ENCODE measurements at places on chromosomes 11 and 22.

DNA sequence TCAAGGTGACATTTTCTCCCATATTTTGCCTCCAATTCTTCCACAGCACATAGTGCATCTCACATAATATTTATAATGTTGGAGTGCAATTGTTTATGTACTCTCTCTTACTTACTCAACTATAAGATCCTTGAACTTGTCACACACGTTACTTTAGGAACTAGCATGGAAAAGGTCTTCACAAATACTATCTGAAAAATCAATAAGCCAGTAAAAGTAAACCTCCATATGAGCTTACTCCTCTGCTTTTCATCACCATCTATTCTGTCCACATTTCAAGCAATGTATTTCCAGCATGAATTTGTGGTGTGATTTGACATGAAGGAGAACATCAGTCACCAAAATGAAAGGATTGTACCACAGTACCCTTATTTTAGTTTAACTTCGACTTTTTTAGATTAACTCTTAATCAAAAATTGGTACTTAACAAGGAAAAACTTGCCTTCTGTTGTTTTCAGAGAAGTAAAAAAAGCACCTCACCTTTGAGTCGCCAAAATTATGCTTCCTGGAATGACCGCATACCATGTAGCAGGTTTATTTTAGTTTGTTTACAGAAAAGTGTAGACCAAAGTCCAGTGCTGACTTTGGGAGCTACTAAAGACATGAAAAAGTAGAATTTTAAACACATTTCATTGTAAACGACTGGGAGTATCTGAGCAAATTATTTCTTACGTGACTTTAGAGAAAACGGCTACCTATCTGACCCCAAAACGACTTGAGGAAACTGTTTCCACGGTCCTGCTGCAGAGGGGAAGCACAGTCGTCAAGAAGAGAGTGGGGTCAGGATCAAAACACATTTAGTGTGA, at the start of gene SLC22A9:
Gene SLC22A9 (plus strand): TSS at position 621 of the 806 bp plus-strand sequence. CDS start 272 bp downstream, outside the sequence.
- no peak for DNase-seq

DNA sequence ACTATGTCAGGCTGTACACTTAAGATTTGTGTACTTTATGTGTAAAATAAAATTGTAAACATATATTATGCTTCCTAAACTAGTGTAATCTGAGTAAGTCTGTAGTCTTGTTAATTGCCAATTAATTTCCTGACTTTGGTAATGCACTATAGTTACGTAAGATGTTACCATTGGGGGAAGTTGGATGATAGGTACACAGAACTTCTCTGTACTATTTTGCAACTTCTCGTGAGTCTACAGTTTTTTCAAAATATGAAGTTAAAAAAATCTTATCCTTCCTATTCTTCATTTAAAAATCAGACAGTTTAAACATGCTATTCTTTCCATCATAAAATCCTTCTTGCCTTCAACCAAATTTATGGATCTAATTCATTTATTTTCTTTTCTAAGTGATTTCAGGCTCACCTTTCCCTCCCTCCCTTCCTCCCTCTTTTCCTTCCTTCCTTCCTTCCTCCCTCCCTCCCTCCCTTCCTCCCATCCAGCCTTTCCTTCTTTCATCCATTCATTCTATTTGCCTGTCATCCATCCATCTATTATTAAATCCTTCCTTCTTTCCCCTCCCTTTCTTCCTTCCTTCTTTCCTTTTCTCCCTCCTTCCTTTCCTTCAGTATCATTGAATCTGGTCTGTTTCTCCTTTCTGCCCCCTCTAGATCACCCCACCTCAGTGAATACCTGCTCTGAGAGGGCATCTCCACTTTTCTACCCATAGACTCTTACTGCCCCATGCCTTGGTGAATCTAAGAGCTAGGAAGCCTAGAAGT, 22.1 kb upstream of the ASCC2 start:
- no peak for DNase-seq

DNA sequence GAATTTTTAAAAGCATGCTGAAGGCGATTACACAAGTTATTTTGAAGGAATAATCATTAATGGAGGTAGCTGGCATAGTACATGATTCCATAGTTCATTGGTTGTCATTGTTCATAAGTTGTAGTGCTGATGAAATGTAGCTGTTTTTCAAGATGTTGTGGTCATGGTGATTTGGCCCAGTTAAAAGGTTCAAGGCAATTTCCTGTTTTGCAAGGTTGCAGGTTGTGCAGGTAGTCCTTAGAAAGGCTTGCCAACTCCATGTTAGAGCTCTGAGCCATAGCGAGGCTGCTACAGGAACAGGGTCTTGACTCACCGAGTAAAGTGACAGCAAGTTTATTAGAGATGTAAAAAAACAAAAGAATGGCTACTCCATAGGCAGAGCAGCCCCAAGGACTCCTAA, 95.8 kb upstream of the CHORDC1 start:
- no peak for DNase-seq

- no peak for DNase-seq
Observed at GRCh38 chr11:96014217-96014616, 90.3 kb upstream of the MTMR2 start.

- DNase-seq, result no peak
Observed at GRCh38 chr11:57475671-57476046, 15.3 kb downstream of the RTN4RL2 start.

DNA sequence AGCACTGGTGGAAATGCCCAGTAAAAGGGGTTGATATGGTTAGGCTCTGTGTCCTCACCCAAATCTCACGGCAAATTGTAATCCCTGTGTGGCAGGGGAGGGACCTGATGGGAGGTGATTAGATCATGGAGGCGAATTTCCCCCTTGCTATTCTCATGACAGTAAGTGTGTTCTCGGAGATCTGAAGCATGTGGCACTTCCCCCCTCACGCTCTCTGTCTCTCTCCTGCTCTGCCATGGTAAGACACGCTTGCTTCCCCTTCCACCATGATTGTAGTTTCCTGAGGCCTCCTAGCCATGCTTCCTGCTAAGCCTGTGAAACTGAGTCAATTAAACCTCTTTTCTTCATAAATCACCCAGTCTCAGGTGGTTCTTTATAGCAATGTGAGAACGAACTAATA, 37.4 kb downstream of the PACSIN2 start:
- no peak for DNase-seq

- DNase-seq, result no peak
Observed at GRCh38 chr11:113178381-113179070, 135.9 kb upstream of the TTC12 start.

- DNase-seq, result no peak
Observed at GRCh38 chr11:132907651-132908413, 624.5 kb downstream of the OPCML start.

DNA sequence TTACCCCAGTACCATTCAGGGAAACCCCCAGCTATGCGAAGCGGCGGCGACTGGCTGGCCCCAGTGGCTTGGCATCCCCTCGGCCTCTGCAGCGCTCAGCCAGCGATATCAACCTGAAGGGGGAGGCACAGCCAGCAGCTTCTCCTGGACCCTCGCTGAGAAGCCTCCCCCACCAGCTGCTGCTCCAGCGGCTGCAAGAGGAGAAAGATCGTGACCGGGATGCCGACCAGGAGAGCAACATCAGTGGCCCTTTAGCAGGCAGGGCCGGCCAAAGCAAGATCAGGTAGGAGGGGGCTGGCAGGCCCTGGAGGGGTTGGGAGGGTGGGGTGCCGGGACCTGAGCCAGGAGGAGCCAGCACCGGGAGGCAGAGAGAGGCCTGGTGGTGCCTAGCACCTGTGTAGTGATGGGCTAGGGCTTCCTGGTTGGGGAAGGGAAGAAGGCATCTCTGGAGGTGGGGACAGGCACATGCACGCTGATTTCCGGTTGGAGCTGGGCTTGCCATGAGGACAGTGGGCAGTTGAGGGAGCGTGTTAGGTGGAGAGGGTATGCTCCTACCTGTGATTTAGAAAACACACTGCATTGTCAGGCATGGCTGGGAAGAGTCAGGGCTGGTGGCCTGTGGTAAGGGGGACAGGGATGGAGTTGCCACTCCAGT, 22.3 kb downstream of the SHANK3 start:
- DNase-seq, result no peak

DNA sequence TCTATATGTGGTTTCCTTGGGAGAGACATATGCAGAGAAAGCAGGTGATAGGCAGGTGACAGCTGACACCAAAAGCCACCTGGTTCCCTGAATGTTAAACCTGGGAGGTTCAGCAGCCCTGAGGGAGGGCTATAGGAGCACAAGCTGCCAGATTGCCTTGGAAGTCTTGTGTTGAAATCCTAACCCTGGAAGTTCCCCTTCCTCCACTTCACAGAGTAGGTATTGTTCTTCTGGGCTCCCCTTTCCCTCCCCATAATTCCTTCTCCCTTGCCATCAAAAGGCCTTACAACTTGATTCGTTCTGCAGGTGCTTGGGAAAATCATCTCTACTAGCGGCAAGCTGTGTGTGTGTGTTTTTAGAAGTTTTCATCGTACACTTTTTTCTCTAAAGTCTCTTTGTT, 5.4 kb downstream of the LDLRAD3 start:
- no peak for DNase-seq

- no peak for DNase-seq
Observed at GRCh38 chr11:12865863-12866595, 143.1 kb upstream of the RASSF10 start.

DNA sequence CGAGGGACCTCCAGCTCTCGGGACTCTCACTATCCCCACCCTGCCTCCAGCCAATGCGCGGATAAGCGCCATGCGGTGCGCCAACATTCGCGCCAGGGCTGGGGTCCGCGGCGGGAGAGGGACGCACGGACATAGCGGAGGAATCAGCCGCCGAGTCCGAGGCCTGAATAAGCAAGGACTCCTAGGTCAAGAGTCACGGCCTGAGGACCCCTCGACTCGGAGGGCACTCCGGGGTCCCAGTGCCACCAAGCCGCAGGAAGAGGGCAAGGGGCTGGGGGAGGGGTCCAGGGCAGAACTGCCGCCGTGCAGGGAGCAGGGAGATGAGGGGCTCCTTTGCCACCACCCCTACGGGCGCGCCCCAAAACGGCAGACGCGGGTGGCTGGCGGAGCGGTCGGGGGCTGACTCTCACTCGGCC, 552 bp downstream of the DSCAML1 start:
- no peak for DNase-seq

- no peak for DNase-seq
Observed at GRCh38 chr11:109454857-109455256, 32.9 kb downstream of the C11orf87 start.

- no peak for DNase-seq
Observed at GRCh38 chr11:3008746-3009336, 16.7 kb upstream of the NAP1L4 start.

DNA sequence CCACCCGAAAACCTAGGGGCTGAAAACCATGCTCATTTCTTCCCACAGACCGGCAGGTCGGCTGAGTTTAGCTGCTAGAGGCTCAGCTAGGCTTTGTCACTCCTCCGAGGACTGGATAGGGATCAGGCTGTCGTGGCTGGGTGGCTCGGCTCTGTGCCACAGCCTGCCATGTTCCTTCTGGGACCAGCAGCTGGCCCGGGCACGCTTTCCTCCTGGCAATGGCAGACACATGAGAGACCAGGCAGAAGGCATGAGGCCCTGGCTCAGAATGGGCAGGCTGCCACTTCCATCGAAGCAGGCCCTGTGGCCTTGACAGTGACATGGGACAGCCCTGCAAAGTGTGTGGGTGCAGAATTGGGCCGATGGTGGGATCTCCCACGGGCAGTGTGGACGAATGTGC, 20.9 kb downstream of the PARVG start:
- no peak for DNase-seq

GRCh38 chr11:43832536-43832935, 48.1 kb upstream of the ALKBH3 start:
- no peak for DNase-seq

DNA sequence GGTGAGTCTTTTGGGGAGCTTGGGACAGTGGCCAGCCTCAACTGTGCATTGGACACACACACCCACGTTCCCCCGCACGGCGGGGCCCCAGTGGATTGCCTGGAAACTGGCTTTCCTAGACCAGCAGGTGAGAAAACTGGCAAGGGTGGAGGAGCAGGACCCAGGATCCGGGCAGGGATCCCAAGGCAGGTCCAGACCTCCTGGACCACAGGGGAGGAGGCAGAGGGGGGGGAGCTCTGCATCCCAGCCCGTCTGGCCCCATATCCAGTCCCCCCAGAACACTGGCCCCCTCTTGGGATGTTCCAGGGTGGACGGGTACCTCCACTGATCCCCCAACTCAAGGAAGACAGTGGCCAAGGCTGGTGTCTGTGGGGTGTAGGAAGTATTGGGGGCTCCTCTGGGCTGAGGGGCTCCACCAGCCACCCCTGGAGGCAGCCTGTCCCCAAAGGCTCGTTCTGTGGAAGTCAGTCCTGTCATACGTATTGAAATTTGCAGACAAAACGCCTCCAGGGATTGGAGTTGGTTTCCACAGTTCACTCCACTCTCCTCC, 89.3 kb upstream of the LINC01488 start:
- no peak for DNase-seq

DNA sequence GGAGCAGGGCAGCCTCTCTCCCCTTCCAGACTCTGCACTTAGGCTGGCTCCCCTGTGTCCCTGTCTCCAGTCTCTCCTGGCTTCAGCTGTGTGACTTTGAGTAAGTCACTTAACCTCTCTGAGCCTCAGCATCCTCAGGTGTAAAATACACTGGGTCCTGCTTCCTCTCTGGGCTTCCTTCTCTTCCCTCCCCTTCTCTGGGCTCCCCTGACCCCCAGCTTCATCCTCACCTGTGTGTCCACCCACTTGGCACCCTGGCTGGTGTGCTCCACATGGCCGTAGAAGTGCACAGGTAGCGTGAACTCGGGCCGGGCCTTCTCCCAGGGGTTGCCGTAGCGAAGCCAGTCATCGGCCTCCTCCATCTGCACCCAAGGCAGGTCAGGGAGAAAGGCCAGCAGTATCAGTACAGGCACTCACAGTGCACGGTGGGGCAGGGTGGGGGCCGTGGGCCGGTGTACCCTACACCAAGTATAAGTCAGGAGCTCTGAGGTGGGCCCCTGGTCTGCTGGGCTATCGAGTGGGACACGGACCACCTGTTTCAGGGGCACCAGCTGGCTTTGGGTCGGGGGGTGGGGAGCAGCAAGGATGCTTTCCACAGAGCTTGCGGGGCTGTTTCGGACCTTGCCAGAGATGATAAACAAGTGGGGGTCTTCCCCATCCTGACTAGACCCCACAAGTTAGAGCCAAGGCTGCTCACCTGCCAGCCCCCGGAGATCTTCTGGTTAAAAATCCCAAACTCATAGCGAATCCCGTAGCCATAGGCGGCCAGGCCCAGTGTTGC, 2.0 kb downstream of the PYGM start:
- DNase-seq, result no peak

- DNase-seq, result no peak
Observed at GRCh38 chr11:92216789-92217188, 7.8 kb upstream of the FAT3 start.

DNA sequence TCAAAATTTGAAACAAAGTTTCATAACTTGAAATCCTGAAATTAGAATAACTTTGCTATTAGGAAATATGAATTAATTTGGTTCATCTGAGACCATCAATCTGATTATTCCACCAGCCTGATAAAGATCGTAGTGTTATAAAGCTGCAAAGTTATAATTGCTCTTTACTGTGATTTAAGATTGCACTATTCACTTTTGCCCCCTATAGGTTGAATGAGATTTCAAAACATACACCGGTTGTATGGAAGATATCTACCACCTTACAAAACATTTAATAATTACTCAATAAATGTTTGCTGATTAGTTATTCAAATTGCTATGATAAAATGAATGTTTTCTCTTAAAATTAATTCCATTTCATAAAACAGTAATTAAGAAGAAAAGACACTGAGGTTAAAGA, 26.1 kb downstream of the APIP start:
- DNase-seq, result no peak

- DNase-seq, result no peak
Observed at GRCh38 chr11:12798609-12799011, 124.4 kb downstream of the TEAD1 start.

All from stimulated activated CD8-positive, alpha-beta memory T cell treated with anti-CD3 and anti-CD28 coated beads, Interleukin-4, amount 100 ng/mL, for 1 hour (primary cell).